ENCODE measurements at places on chromosomes 4 and X.

DNA sequence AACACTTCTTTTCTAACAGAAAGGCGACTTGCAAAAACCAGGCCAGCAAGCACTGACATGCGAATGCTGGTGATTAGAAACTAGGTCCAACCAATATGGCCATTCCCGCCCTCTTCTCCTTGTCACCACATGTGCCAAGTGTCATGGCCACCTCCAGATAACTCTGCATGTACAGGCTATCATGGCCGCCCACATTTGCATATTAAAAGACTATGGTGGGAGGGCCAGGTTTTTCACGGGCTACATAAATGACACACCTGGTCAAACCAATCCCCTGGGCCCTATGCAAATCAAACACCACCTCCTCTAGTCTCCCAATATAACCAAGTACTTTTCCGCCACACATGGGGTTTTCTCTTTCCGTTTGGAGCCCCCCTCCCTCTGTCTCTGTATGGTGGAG is 40.1 kb downstream of the NUDT11 start:
- DNase-seq = no peak

GRCh38 chrX:28120072-28120471 is 138.8 kb upstream of the DCAF8L1 start:
- DNase-seq = no peak

DNA sequence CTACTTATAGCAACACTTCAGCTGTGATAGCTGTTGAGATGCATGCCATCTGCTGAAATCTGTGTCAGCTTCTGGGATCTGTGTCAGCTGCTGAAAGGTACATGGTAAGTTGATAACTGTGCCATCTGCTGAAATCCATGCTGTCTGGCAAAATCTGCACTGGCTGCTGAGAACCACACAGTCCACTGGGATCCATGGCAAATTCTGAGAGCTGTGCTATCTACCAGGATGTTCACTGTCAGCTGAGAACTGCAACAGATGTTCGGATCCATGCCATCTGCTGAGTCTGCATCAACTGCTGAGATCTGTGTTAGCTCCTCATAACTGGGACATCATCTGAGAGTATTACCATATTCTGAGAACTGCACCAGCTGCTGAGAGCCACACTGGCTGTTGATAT is 430.5 kb upstream of the POU3F4 start:
- no peak for DNase-seq

GRCh38 chr4:44842531-44842930 is 116.2 kb upstream of the GNPDA2 start:
- no peak for DNase-seq

- no peak for DNase-seq
These were observed 1065.7 kb upstream of the PABPC4L start for GRCh38 chr4:135267148-135267865.

- no peak for DNase-seq
These were observed 96.9 kb downstream of the EGF start for GRCh38 chr4:110009550-110009949.

DNA sequence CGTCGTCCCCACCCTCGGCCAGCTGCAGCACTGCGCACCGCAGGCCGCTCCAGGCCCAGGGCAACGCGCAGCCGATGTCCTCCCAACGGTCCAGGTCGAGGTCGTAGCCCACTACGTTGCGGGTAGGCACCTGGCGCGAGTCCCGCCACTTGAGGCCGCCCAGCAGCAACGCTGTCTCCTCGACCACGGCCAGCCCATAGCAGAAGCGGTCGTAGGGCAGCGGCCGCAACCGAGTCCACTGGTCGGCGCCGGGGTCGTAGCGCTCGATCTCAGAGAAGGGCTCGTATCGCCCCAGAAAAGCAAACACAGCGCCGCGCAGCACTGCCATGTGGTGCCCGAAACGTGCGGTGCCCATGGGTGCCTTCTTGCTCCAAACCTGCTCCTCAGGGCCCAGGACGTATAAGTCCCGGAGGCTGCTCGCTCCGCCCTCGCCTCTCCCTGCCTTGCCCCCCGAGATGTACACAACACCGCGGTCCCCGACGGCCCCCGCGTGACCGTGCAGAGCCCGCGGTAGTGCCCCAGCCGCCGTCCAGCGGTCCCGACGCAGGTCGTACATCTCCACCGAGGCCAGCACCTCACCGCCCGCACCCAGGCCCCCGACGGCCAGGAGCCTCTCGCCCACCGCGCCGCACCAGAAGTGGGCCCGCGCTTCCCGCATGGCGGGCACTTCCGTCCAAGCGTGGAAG is 2.1 kb downstream of the KLHL34 start:
- no peak for DNase-seq

- no peak for DNase-seq
These were observed 159.1 kb downstream of the AFF2 start for GRCh38 chrX:148659481-148659880.

- peak; percentile 81 for DNase-seq
These were observed 701 bp upstream of the BCOR start for GRCh38 chrX:40098264-40099054.

DNA sequence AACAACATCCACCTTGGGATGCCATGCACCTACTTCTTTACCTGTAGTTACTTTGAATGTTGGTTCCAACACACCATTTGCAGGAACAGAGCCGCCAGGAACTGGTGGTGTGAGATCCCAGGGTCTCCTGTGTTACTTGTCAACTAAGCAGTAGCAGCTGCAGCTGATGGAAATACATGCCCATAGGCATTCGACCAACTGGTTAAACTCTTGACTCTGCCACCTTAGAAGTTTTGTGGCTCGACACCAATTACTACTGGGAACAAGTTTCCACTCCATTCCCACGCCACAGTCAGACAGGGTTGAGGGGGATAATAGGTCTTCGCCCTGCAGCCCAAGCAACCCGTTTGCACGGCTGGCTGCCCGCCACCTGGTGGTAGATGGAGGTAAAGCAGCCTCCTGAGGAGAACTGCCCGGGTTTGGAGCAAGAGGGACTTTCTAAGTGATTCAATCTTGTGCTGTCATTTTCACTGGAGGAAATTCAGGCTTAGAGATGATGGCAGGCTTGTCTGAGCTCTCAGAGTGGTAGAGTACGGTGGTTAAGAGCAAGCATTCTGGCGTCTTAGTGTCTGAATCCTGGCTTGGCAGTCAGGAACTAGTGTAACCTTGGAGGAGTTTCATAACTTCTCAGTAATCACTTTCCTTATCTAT is 119.1 kb upstream of the TRIM2 start:
- peak; percentile 64 for DNase-seq

- DNase-seq = no peak
These were observed 33.7 kb downstream of the TKTL1 start for GRCh38 chrX:154329294-154329693.

DNA sequence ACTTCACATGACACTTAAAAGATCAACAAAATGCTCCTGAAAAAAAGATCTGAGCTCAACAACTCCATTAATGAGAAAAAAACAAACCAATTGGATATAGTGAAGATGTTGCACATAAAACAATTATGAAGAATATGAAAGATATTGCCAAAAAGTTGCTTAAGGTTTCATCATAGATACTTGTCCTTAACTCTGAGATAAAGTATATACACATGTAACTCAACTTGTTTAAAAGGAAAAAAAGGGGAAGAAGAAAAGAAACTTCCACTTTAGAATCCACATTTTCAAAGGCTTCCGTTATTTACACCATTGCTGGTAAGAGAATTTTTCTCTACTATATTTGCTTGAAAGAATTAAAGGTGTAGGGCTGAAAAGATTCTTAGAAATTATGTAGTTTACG is 2.7 kb downstream of the AFAP1 start:
- no peak for DNase-seq

DNA sequence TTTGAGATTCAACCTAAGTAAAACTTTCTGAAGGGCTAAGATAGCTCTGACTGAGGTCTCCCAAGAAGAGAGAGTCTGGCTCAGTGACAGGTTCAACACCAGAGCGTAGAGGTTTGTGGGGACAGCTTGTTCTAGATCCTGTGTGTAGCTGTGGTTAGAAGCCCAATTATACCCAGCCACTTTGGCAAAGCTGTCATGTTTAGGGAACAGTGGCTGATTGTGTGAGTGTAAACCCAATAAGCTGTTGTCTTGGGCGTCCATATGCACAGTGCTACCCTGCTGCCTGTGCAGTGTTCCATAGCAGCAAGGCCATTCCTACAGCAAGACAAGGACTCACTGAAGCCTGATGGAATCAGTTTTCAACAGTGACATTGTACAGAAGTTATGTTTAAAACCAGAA is 11.2 kb upstream of the SCRG1 start:
- peak; percentile 4 for DNase-seq

- no peak for DNase-seq
These were observed 38.3 kb upstream of the MMAA start for GRCh38 chr4:145580906-145581305.

DNA sequence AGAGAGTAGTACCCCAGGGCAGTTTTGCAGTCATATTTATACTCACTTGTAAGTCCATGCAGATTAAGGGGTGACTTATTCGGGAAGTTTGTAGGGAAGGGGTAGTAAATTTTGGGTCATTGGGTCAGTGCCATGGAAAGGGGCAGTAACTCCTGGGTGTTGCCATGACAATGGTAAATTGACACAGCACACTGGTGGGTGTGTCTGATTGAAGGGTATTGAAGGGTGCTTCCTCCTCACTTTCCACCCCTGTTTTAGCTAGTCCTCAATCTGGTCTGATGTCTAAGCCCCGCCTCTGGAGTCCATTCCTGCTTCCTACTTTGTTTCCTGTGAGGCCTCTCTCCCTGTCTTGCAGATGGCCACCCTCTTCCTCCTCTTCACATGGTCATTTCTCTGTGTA is 11.9 kb downstream of the ODAPH start:
- no peak for DNase-seq

- no peak for DNase-seq
These were observed 3.5 kb upstream of the FGFR3 start for GRCh38 chr4:1789552-1789951.

DNA sequence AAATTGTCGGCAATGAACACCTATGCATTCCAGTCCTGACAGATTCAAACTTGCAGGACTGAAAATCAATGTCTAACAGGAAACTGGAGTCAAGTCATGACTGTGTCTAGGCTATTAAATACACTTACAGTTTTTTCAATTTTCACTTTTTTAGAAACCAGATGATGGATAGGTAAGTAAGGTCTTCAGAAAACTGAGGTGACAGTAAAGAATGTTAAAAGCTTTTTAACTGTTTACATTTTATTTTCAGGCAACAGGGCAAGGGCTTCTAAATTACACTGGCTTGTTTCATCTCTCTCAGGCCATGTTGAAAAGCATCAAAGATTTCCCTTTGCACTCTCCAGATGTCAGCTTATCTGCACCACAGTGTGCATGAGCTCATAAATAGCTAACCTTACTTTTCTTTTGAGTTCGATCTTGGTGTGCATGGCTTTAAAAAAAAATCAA is 65.2 kb downstream of the SEC24D start:
- no peak for DNase-seq

DNA sequence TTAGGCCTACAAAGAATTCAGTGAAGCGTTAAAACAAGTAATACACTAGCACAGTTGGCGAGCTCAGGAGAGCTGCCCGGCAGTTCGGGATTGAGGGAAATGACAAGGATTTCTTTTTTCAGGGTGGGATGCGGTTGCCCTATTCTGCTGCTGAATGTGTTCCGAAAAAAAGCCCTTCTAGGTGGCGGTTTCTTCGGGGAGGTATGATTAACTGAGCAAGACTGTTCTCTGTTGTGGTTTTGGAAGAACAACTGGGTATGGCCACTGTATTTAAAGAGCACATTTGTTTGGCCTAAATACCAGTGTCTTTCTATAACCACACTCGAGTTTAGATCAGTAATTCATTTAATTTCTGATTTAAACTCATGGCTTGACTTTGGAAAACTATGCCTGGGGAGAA is 459.7 kb upstream of the FAT1 start:
- DNase-seq = no peak

- DNase-seq = no peak
These were observed 118.7 kb upstream of the CHRDL1 start for GRCh38 chrX:110914281-110914680.

- DNase-seq = peak; percentile 4
These were observed 313.6 kb upstream of the DDX53 start for GRCh38 chrX:22686138-22686541.

DNA sequence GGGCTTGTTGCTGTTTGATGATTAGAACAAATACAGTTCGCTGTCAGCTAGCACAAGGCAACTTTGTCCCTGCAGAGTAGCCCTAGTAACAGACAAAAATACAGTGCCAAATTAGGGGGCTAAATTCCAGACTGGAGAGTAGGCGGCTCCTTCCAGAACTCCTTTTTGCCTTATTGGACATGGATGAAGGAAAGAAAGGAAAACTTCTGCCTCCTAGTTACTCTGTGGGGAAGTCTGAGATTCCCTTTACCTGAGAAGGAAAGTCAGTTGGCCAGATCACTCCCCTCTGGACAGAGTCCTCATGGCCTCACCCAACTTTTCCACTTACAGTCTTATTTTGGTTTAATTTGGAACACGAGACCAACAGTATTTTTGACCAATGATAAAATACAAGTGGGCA is 140.5 kb upstream of the ADAMTS3 start:
- no peak for DNase-seq

- DNase-seq = no peak
These were observed 977 bp downstream of the RNF175 start for GRCh38 chr4:153758688-153759406.

DNA sequence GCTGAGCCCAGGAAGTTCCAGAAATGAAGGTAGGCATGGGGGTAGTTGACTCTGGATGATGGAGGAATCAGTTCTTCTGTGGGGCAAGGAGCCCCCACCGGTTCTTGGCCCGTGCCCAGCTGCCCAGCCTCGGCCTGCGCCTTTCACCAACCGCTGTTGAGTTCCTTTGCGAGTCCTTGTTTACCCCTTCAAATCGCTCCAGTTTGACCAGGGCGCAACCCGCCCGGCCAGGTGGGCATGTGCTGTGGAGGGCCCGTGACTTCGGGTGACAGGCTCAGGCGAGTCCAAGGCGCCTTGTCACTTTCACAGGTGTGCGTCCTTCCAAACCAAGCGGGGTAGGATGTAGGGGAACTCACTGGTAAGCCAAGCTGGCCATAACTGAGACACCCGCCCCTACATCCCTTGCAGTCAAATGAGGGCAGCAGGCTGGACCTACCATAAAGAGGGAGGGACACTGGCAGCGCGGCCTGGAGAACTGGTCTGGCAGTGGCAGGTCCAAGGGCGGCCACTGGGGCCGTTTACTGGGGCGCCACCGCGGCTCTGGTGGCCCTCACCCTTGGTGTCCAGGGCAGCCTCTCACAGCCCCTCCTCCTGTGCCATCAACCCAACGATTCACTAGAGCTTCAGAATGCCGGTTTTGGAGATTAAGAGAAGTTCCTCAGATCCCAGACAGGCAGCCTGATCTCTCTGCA is 160.3 kb upstream of the ZIC3 start:
- no peak for DNase-seq

GRCh38 chr4:84277923-84278322 is 221.2 kb downstream of the NKX6-1 start:
- DNase-seq = no peak

GRCh38 chr4:93394545-93395081 is 433.9 kb upstream of the ATOH1 start:
- DNase-seq = no peak

- no peak for DNase-seq
These were observed 36.2 kb upstream of the USP38 start for GRCh38 chr4:143148521-143148920.

DNA sequence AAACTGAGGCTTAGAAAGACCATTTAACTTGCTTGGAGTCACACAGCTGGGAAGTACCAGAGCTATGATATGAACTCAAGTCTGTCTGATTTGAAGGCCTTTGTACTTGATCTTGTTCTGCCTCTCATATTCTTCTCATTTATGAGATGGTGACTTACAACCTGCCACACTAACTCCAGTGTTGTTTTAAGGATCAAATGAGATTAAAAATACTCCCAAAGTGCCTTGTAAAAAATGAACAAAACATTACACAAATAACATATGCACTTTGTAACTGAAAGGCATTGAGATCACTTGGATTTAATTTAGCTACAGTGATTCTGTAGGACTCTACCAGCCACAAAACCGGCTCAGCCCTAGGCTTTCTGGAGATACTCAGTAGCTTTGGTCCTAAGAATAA is 15.6 kb upstream of the MAP7D3 start:
- DNase-seq = no peak

Data from NB4 (cell line).